ENCODE measurements at places on chromosomes 6 and 20.

DNA sequence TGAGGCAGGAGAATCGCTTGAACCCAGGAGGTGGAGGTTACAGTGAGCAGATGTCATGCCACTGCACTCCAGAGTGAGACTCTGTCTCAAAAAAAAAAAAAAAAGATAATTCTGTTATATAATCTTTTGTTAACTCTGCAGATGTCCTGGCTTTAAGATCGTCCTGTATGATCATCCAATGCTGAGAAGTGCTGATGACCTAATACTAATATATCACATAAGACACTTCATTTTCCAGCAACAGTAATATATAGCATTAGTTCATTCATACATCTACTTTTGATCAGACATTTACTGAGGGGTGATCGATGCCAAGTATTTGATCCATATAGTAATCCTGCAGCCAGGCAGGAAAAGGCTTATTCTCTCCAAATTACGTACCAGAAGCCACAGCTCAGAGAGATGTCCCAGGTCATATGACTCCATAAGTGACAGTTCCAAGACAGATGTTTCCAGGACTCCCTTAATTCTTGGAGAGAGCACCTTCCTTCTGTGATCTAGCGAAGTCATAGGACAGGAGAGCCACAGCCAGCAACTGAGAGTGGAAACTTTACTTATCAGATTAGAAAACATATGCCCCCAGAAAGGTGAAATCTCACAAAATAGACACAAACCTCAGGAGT is 60.7 kb downstream of the SHLD1 start:
- DNase-seq: no peak

GRCh38 chr6:115667478-115668026 is 393.1 kb downstream of the FRK start:
- DNase-seq: no peak

DNA sequence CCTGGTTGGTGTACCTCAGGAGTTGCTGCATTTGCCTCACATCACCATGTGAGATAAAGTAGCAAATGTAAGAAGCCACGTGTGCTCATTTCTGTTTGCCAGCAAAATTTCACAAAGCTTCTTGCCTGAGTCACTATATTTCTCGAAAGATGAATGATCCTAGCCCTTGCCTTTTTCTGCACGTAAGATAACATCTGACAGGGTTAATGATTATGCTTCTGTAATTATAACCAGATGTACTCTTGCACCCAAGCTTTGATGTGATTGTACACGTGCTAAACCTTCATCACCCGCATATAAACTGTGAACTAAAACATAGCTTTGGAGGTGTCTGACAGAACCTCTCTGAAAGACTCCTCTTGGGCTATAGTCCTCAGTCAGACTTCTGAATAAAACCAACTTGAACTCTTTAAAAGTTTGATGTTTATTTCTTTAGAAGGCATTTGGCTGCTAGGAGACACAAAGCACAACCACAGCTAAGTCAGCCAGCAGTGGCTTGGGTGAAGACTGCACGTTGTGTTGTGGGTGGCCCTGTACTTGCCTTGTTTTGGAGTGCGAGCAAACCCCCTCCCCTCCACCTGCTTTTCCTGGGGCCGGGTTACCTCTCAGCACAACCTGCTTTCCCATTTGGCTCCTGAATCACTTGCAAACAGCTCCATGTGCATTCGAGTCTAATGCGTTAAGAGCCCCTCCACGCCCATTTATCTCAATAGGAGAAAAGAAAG is 19.3 kb downstream of the PROKR2 start:
- DNase-seq: no peak

DNA sequence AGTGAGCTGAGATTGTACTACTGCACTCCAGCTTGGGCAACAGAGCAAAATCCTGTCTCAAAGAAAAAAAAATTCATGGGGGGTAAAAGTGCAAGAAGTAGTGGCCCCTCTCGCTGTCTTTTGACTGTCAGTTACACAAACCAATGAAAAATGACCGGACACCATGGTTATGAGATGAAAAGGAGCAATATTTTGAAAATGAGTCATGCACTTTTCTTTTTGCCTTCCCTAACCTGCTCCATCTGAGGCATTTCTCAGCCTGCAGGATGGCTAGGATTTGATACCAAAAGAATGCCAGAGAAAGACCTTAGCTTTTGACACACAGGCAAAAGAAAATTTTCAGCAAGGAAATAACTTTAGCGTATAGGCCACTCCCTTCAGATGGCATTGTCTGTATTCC is 181.7 kb upstream of the ARID1B start:
- no peak for DNase-seq

DNA sequence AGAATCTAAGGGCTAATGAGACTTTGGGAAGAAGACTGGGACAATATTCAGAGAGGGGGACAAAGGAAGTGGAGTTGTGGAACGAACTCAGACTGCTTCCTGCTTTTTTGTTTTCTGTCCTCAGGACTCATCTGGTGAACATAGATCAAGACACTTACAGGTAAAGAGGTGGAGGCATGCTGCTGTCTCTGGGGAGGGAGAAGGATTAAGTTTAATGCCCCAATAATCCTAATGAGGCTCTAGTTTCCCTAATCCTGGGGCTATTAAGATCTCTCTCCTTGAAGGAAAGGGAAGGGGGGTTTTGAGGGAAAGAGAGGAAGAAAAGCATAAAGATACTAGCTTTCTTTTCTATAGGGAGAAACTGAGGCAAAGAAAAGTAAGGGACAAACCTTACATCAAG is 4.6 kb downstream of the MSH5 start:
- DNase-seq: no peak

GRCh38 chr6:15906420-15907016 is 222.4 kb upstream of the MYLIP start:
- no peak for DNase-seq

DNA sequence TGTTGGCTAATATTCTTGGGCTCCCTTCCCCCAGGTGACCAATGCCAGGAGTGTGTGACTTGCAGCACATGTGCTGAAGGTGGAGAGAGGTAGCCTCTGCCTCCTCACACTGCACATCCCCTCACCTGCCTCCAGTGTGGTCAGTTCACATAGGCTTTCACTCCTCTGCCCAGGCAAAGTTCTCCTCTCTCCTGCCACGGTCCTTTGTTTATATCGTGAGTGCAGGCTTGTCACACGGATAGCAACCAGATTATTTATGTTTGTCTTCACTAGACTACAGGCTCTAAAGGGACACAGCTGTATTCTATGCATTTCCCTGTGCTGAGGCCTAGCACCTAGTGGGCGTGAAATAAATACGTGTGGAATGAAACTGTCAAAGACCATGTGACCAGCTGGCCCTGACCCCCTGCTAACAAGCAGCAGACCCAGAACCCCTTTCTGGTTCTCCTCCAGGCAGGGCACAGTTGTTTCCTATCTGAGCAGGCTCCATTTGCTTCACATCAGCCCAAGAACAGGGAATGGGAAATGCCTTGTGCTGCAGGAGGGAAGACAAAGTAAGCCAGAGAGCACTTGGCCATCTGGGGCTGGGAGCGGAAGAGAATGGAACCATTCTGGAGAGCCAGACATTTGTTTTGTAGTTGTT is 42.3 kb downstream of the UNC5CL start:
- DNase-seq: no peak

DNA sequence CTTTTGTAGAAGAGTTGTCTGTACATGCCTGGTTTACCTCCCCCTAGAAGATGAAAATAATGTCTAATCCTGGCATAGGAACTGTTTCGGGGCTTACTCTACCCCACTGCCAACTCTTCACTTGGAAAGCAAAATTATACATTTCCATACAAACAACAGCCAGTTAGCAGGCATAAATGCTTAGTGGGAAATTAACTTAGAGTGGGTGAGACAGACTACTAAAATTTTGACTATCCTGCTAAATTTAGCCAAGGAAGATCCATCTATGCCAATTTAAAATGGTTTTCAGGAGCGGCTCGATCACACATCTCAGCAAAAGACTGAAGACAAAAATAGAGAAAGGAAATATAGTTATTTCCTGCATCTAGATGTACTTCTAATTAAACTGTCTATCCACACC is 221.2 kb downstream of the TPBG start:
- DNase-seq: no peak

GRCh38 chr6:41111017-41111416 is 38.2 kb downstream of the NFYA start:
- DNase-seq: no peak

DNA sequence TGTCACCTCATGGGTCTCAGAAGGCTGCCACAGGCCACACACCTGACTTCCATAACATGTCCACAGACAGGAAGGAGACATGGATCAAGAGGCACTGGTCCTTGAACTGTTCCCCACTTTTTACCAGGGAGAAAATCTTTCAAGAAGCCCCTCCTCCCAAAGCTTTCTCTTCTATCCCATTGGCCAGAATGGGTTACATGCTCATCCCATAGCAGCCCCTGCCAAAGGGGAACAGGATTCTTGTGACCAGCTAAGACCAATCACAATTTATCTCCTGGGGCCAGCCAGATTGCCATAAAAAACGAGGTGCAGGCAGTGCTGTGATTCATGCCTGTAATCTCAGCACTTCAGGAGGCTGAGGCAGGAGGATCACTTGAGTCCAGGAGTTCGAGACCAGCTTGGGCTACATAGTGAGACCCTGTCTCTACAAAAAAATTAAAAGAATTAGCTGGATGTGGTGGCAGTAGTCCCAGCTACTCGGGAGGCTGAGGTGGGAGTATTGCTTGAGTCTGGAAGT is 59.4 kb downstream of the TMEM242 start:
- no peak for DNase-seq

DNA sequence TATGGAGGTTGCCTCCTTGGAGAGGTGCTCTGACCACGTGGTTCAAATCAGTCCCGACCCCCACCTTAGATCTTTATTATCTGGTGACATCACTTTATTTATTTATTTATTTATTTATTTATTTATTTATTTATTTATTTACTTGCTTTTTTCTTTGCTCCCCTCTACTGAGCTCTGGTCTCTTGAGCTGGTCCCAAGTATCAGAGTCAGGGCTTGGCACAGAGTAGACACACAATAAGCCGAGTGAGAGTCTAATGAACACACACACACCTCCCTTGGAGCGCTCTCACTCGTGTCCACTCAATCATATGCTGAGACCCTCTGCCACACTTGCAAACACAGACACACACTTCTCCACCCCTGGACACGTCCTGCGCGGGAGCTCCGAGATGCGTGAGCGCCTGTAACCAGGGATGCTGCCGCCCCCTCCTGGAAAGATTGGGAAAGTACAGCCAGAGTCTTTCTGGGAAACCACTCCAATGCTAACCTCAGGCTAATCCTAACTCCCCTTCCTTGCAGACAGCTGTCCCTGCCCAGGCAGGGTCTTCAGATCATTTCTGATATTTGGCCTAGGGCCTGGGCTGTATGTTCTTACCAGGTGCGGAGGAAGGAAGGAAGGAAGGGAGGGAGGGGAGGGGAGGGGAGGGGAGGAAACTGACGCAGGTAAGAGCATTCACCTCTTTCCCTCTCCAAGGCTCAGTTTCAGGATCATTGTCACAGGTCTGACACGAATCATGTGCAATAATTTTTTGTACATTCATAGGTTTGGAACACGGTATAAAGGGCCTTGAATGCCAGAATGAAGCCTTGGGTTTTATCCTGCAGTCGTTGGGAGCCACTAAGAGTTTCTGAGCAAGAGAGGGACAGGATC is 70.9 kb downstream of the STK35 start:
- DNase-seq: peak; percentile 46
